ENCODE measurements at places on chromosomes 5 and 9.

GRCh38 chr5:172870291-172870714 lies 36.3 kb downstream of the ERGIC1 start:
- DNase-seq, result no peak

DNA sequence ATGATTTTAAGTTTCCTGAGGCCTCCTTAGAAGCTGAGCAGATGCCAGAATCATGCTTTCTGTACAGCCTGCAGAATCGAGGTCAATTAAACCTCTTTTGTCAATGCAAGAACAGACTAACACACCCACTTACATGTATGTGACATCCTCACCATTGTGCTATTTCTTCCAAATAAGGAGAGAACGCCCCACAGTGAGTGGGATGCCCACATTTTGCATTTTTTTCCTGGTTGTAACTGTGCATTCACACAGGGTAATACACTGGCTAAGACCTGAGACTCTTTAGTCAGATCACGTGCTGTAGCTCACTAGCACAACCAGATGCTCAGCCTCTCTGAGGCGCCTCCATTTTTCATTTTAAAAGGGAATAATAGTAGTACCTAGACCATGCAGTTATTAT lies 4.4 kb upstream of the CEMIP2 start:
- DNase-seq, result no peak

DNA sequence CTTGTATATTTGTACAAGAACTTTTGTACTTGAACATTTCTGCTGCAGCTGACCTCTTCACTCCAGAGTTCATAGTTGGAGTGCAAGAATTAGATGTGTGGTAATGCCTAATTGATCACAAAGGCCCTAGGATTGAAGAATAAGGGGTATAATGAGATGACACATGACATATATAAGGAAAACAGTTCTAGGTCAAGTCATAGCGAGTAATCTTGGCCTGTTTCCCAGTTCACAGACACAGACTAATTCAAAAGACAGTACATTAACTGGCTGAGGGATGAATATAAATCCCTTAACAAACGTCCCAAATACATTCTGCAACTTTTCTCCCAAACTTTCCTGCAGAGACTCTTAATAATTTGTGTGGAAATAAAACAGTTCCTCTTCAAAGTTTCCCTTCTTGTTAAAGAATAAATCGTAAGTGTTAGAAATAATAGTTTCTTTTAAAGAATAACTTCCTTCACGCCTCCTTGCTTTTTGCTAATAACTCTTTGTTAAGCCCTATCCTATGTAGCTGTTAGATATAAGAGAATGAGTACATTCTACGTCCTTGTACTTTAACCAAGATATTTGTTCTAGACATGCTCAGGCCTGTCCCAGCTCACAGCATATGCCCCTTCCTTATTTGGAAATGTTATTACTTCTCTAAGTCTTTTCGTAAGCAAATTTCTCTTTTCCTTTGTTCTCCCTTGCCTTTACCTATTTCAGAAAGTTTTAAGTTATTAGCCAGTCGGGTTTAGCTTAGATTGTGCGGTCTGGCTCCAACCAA lies 556.4 kb upstream of the CTNND2 start:
- no peak for DNase-seq

GRCh38 chr5:88558366-88558765 lies 289.7 kb upstream of the TMEM161B start:
- no peak for DNase-seq

DNA sequence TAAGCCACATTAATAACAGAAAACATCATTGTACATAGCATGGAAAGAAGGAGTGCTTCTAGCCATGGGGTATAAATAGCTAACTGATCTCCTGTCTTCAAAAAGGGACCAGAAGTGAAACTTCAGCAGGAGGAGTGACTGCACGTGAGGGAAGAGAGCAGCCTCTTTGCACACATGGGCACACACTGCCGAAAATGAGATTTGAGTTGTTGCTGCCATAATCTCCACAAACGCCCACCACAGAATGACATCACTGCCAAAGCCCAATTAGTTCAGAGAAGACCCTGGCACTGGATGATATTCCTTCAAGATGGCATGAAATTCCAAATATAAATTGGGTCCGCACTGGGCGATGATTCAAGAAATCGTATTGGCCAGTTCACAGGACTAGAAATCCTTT lies 238.9 kb upstream of the NR4A3 start:
- DNase-seq, result no peak

- peak; percentile 82 for DNase-seq
Observed at GRCh38 chr5:57338068-57338867, 144.3 kb downstream of the ACTBL2 start.

GRCh38 chr5:43967165-43967564 lies 364.2 kb downstream of the NNT start:
- DNase-seq, result no peak

GRCh38 chr9:128394379-128395168 lies 23.4 kb downstream of the URM1 start:
- no peak for DNase-seq

GRCh38 chr9:30235068-30235467 lies 2149.4 kb upstream of the ACO1 start:
- DNase-seq, result no peak

DNA sequence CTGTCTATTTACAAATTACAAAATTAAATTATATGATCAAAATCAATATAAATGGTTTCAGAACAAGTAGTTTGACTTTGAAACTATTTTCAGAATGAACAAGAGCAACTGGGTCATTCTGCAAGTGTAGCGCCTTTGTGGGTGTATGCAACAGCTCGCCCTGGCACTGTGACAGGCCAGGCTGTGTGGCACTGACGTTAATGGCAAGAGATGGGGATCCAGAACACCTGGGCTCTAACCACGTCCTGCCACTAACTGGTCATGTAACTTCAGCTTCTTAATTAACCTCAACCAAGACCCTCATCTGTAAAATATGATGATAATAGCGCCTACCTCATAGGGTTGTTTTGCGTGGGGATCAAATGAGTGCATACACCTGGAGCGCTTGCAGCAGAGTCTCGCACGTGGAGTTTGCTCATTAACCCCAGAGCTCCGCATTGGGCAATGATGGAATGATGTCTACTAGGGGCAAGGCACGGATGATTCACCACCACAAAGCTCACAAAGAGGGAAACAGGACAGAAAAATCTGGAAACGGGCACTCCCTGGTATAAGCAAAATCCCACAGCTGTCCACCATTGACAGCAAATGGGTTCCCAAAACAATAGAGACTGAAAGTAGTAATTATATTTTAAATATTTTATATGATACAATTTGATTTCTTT lies 639.4 kb downstream of the SEMA5A start:
- DNase-seq, result no peak

DNA sequence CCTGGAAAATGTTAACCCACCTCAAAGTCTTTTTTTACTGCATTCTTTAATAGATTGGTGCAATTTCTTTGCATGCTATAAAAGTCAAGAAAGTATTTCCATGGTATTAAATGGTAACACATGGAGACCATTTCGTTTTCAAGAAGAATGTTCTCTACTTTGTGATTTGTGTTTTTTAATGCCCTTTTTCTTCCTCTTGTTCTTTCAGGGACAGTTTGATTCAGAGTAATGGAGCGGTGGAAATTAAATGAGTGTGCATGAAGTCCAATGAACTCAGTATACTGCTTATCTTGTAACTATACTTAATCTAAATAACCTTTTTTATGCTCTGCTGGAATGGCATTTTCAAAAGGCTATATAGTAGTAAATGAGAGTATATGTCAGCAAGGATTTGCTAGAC lies 507.0 kb upstream of the CDH6 start:
- DNase-seq, result no peak

DNA sequence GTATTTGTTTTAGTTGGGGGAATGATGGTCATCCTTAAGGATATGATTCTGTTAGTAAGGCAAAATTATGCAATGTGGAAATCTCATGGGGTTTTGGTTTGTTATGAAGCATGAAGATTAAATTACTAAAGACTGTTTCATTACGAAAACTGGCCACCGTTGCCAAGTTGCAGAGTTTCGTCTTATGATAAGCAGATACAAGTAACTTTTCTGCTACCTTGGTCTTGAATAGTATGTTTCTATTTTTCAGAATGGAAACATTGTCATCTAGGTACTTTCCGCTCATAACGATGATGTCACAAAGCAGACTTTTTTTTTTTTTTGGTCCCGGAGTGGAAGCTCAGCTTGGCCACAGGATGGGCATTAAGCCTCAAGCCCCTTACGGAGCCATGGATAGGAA lies 4.2 kb downstream of the CCNI2 start:
- no peak for DNase-seq

- no peak for DNase-seq
Observed at GRCh38 chr9:97958812-97959511, 21.0 kb upstream of the HEMGN start.

DNA sequence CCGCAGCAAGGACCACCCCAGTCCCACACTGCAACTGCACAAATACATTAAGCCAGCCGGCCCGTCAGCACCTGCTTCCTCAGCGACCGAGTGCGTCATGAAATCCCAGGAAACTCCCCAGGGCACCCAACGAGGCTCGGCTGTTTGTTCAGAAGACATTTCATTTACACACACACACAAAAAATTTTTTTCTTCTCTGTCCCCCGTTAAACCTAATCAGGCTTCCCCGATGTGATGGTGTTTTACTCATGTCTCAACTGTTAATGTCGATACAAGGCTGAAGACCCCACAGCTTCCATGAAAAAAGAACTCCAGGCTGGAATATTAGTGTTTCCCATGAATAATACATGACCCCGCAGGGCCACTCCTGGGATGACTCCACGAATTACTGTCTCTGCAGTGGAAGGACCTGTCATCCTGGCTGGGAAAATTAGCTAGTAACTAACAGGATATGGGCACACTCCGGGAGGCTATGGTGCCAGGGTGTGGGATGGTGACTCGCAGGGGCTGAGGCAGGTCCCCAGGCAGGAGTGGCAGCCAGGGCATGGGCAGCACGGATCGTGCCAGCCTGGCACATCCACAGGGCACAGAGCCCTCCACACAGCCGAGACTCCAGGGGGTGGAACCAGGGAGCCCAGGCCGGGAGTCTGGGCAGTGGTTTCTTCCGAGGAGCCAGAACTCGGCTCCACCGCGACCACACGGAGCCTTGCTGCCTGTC lies 102.4 kb downstream of the VAV2 start:
- no peak for DNase-seq

DNA sequence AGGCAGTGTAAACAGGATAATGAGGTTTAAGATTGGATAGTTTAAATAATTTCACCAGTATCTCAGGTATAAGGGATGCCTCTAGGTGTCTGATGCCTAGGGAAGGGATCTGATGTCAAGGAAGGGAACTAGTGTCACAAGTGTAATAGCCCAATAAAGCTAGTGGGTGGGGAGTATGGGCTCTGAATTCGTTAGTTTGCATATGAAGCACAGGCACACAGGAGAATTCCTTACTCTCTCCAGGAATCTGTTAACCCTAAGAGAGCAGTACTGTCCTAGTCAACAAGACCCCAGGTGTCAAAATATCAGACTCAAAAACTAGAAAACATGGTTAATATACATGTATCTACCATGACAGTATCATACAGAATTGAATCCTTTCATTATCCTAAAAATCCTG lies 352.5 kb upstream of the CYLC2 start:
- peak; percentile 15 for DNase-seq

DNA sequence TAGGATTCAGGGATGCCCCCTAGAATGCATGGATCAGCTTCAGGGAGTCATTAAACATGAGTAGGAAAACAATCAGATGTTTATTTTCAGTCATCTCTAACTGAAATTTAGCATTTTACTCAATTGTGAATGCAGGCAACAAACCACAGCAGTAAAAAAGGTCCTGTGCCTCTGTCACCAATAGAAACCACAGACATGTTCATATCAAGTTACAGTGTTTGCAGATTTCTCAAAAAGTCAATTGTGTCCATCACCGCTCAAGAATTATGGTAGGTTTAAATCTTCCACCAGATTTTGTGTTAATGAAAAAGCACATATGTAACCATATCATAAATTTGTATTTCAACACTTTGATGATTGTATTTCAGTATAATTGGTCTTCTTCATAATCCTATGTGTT lies 68.4 kb upstream of the SLC1A1 start:
- DNase-seq, result no peak

DNA sequence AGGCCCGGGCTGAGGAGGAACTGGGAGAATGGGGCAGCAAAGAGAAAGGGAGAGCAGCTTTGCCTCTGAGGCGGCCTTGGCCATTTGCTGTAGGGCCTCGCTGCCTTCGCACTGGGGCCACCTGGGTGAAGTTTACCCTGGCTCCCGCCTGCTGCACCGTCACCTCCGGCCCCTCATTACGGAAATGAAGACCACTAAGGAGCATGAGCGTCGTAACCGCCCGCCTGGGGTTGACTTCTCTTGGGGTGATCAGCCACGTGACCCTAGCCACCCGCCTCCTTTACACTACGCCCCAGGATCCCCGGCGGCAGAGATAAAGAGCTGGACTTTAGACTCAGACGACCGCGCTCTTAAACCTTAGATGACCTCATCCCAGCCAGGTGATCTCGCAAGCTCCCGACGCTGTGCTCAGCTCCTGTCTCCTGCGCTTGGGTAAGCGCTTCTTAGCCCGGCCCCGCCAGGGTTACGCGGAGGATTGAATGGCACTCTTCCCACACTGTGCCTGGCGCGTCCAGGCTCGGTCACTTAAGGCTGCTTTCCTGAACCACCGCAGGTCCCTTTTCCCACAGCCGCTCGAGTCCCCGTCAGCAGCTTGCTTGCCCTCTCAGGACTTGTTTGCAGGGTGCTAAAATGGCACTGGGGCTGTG lies 107.9 kb upstream of the LARP1 start:
- DNase-seq, result peak; percentile 88

DNA sequence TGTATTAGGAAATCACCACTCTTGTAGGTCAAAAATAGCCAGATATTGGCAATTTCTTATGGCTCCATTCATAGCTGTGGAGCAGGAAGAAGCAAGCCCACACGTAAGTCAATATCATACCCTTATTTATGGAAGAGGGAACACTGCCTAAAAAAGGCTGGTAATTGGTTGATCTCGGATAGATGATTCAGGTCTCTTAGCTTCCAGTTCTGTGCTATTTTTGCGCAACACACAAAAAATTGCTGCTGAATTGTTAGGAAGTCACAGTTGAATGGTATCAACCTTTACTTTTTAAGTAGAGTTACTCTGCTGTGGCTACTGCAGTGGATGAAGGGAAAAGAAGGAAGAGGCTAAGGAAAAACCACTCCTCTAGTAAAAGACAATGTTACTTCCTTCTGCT lies 168.8 kb downstream of the ARHGAP26 start:
- no peak for DNase-seq

DNA sequence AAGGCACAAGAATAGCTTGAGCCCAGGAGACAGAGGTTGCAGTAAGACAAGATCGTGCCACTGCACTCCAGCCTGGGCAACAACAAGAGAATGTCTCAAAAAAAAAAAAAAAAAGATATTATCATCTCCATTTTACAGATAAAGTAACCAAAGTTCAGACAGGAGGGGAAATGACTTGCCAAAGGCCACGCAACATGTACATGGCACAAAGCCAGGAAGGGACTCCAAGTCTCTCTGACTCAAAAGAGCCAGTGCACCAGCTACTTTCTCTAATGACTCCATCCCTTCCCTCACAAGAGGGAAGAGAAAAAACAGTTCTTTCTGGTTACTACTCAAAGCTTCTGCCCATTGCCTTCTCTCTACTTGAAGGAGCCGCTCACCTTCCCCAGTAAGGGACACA lies 34.1 kb downstream of the SIL1 start:
- DNase-seq, result no peak

GRCh38 chr5:82522897-82523296 lies 244.7 kb upstream of the RPS23 start:
- no peak for DNase-seq

GRCh38 chr5:122661496-122662180 lies 113.2 kb upstream of the SNX2 start:
- no peak for DNase-seq

- DNase-seq, result peak; percentile 78
Observed at GRCh38 chr9:76459694-76460635, 983 bp downstream of the GCNT1 start.

- peak; percentile 96 for DNase-seq
Observed at GRCh38 chr5:177071666-177072385, 14.9 kb upstream of the FGFR4 start.
